Activated T-helper 17 cell treated with anti-CD3 and anti-CD28 coated beads, Interleukin-2, amount 50 U/mL, for 72 hours (primary cell): ENCODE measurements at places on chromosomes 16 and 17.
A peak's percentile ranks its signal among the peaks of the same experiment; 100 is the strongest.

- ATAC-seq = no peak
Measured at GRCh38 chr17:55124730-55125360, 139.9 kb upstream of the HLF start.

DNA sequence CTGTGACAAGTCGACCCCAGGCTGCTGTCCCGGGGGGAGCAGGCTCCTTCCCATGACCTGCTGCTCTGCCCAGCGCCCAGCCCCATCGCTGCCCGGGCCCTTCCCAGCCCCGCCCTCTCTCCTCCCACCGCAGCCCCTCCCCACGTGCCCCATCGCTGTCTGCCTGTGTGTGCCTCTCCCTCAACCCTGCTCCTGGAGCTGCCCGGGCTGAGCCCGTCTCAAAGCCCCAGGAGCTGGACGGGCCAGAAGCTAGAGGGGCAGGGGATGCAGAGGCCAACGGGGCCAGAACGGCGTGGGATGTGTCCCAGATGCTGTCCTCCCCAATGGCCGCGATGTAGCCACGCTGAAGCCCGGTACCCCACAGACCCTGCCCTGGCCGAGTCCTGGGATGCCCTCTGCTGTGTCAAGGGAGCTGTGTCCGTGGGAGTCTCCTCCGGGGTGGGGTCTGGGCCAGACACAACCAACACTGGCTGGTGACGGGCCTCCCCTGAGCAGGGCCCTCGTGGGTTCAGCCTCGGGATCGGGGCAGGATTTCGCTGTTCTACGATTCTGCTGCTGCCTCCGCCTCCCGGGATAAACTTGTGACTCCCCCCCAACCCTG is 118.2 kb upstream of the ZNF750 start:
- ATAC-seq = no peak

GRCh38 chr16:84507011-84507982 is 2.8 kb upstream of the MEAK7 start:
- no peak for ATAC-seq

GRCh38 chr16:81321536-81321935 is 6.8 kb downstream of the GAN start:
- no peak for ATAC-seq

DNA sequence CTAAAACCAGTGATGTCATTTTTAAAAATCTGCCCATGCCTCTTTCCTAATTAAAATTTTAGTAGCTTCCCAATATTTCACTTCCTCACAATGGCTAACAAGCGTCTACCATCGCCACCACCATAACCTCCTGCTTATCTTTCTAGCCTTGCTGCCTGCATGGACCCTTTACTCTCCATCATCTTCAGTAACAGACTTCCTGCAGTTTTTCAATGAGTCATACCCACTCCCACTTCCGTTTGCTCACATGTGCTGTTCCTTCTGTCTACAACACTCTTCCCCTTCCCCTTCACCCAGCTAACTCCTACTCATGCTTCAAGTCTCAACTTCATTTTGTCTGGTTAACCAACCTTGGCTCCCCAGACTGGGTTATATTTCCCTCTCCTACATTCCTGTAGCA is 12.8 kb upstream of the SKAP1 start:
- no peak for ATAC-seq

GRCh38 chr17:29613352-29613837 is 9.3 kb downstream of the CORO6 start:
- ATAC-seq = peak; percentile 55

DNA sequence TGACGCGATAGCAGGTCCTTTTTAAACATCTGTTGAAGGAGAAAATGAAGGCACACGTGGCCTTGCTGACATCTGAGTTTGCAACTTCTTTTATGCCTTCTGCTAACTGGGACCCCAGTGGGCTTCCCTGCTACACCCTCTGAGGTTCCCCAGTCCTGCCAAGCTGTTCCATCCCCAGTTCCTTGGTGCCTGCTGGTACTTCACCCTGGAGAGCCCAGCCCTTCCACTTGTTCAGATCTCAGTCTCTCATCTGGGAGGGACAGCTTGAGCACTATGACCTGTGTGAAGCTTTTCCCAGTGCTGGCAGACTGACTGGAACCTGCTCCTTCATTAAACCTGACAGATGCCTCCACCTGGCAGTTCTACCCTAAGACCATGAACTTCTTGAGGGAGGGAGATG is 95.5 kb downstream of the WWOX start:
- no peak for ATAC-seq

- ATAC-seq = no peak
Measured at GRCh38 chr16:66261826-66262225, 104.7 kb upstream of the CDH5 start.

- no peak for ATAC-seq
Measured at GRCh38 chr17:9755083-9755482, 36.3 kb downstream of the DHRS7C start.

DNA sequence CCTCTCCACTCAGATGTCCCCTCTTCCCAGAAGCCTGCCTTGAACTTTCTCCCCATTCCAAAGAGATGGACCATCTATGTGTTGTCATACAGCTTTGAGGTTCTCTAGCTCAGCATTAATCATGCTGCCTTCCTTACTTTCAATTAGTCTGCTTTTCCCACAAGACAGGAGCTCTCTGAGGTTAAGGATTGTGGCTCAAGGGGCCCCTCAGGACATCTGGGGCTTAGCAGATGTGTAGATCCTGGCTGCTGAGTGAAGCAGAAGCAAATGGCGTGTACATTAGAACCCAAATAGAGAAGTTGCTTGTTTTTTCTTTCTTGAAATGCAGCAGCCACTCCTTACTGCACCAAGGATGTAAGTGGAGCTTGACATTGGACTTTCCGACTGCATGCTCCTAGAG is 330.5 kb upstream of the TNRC6C start:
- ATAC-seq = no peak

DNA sequence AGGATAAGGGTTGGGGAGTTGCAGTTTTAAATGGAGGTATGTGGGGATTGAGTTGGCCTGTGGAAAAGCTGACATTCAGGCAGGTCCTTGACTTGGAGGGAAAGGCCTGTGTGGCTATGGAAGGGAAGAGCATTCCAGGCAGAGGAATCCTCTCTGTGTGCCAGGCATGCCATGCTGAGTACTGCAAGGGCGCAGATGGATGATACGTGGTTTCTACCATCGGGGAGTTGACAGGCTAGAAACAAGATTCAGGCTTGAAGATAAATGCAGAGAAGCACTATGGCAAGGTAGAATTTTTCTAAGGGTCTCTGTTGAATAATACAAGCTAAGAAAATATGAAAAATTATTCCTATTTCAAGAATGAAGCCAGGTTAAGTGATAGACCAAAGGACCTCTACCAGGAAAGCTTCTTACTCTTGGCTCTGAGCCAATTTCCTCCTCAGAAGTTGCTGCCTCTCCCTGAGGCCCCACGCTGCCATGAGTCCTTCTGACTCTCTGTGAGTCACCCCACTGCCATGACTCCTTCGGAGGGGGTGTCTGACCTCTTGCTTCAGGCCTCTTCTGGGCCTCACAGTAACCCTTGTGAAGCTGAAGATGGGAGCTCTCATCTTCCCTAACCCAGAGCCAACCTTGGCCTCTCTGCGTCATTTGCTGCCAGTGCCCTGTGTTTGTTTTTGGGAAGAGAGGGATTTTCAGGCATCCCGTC is 75.8 kb downstream of the WNT3 start:
- ATAC-seq = no peak

DNA sequence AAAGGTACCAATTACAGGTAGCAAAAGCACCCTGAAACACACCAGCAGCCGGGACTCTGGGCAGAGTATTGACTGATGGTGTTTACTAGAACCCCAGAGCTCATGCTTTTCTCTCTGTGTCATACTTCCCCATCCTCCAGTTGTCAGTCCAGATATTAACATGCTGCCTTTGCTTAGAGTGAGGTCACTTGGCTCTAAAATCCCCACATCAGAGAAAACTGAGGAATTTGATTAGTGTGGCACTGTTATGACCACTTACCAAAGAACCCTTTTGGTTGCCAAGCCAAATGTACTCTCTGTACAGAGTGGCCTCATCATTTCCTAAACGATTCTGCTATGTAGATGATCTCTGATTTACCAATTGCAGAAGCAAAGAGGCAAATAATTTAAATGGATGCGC is 80.4 kb downstream of the ABCC12 start:
- ATAC-seq = no peak

DNA sequence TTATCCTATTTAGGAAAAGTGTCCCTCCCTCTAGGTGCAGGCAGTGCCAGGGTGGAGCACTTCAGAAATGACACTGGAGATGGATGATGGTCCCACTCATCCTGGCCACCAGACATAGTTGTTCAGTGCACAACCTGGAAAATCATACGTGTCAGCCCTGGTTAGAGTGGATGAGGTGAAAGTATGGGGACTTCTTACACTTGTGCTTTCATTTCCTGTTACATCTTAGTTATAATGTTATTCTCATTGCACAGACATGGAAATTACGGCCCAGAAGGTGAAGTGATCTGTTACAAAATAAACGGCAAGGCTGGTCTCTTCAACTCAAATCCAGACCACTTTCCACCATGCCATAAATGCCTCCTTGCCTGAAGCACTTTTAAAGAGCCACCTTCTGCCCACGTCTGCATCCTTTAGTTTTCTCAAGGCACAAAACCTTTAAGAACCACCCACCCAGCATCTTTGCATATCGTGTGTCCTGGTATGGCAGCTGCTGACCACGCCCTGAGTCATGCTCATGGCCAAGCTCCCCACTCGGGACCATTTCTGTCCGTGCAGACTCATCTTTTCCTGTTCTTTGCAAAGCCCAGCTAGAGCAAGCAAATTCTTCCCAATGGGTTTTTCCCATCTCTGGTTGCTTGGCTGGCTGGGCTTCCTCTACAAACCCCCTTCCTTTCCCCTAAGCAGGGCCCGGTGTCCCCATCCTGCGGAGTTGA is 22.4 kb downstream of the TBC1D3B start:
- peak; percentile 53 for ATAC-seq

GRCh38 chr17:35257208-35257659 is 14.4 kb downstream of the SLFN5 start:
- ATAC-seq = no peak

- ATAC-seq = no peak
Measured at GRCh38 chr16:53142823-53143568, 88.2 kb downstream of the CHD9 start.

- ATAC-seq = no peak
Measured at GRCh38 chr16:11916524-11917285, 949 bp upstream of the GSPT1 start.

GRCh38 chr16:10039220-10040096 is 142.8 kb downstream of the GRIN2A start:
- ATAC-seq = no peak

- no peak for ATAC-seq
Measured at GRCh38 chr17:49914096-49914490, 54.9 kb upstream of the DLX4 start.

DNA sequence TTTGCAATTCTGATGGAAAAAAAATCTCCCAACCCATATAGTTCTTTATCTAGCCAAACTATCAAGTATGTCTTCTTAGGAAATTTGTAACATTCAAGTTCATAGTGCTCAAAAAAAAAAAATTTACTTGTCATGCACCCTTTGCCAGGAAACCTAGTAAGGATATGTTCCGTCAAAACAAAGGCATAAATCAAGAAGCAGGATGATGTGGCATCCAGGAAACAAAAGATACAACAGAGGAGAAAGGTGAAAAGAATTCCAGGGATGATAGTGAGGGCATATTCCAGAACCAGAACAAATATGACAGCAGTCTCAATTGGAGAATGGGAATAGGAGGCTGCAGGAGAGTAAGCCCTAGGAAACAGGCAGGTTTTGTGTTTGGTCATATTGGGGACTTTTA is 104.6 kb downstream of the SPAG9 start:
- no peak for ATAC-seq

DNA sequence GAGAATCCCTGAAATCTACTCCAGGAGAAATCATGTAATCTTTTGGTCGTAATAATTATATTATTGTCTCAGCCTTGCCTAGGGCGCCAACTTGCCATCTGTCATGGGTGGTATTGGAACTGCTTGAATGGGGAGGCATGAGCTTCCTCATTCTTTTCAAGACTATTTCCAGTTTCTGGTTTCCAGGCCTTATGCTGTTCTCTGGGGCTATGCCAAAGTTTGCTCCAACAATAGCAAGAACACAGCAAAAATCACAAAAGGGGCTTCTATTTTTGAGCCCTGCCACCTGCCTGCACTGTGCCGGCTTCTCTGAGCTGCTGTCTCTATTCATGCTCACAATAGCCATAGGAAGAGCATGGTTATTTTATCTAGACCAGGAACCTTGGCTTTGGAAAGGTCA is 111.7 kb downstream of the SPECC1 start:
- no peak for ATAC-seq
